ENCODE measurements at places on chromosomes 13 and 19.

GRCh38 chr19:335486-336066 is 9.0 kb downstream of the MIER2 start:
- no peak for DNase-seq

- no peak for DNase-seq
Measured at GRCh38 chr13:98216711-98217285, 39.7 kb upstream of the RNF113B start.

GRCh38 chr19:13691569-13692435 is 72.5 kb upstream of the MRI1 start:
- no peak for DNase-seq

GRCh38 chr19:48806818-48807589 is 3.8 kb downstream of the BCAT2 start:
- no peak for DNase-seq

DNA sequence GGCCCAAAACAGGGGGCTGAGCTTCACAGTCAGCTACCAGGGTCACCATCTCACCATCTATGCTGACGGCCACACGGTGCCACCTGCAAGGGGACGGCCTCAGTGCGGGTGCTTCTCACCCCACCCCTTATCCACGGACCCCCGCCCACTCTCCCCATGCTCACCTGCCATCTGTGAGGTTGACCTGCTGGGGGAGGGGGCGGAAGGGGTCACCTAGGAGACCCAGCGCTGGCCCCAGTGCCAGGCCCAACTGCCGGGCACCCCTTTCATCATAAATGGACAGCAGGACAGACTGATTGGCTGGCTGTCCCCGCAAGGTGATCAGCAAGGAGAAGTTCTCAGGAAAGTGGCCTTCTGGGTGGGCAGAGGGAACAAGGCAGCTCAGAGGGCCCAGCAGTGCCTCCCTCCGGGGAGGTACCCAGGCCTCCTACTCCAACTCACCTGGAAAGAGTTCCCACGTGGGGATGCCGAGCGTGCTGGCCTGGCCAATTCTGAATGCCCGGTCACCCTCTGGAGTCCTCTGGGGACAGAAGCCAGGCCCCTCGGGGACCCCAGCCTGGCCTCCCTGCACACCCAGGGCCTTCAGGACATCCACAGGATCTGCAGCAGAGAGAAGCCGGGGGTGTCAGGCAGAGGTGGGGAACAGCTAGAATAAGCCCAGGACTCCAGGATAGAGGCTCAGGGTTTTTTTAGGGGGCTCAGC is 4.5 kb downstream of the COL5A3 start:
- DNase-seq: no peak

DNA sequence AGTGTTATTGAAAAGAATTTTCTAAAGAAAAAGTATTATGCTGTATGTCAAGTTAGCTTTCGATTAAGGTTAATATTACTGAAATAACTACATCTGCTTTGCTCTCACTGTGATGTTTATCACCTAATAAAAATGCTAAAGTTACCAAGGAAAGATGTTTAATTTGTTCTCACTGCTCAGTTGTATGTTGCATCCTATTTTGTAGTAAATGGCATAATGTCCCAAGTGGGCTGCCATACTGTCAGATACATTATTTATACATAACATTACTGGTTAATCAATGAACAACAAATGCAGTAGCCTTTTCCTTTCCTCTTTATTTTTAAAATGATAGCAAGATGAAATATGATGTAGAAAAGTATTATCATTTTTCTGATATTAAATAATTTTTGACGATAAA is 226.3 kb upstream of the DACH1 start:
- no peak for DNase-seq

DNA sequence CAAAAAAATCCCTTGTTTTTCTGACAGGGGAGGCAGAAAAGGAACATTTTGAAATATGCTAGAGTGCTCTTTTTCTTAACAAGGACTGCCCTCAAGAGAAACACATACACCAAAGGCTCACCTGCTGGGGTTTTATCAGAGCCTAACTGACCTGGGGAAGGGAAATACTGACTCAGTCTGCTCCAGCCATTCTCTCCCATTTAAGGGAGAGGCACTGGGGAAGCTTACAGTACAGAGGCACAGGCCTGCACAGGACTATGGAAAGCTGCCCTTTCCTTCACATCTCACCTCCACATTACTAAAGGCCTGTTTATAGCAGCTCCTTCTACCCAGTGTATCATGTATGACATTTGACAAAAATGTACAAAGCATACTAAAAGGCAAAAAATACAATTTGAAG is 30.3 kb downstream of the TNFRSF19 start:
- no peak for DNase-seq

DNA sequence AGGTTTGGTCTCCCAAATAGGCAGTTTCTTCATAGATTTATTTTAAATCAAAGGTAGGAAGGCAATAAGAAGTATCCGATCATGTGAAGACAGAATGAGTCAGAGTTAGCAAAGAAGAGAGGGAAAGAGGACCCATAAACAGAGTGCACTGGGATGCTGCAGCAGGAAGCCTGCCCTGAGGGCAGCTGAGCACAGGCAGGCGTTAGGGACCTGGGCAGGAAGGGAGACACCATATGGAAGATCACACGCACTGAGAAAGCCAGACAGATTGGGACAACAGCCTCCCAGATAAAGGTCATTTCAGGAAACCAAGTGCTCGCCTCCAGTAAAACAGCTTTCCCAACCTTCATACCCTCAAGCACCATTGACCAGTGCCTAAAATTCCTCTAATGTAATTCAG is 598.0 kb downstream of the EFNB2 start:
- DNase-seq: no peak

- DNase-seq: no peak
Measured at GRCh38 chr13:33139184-33139583, 123.0 kb downstream of the KL start.

DNA sequence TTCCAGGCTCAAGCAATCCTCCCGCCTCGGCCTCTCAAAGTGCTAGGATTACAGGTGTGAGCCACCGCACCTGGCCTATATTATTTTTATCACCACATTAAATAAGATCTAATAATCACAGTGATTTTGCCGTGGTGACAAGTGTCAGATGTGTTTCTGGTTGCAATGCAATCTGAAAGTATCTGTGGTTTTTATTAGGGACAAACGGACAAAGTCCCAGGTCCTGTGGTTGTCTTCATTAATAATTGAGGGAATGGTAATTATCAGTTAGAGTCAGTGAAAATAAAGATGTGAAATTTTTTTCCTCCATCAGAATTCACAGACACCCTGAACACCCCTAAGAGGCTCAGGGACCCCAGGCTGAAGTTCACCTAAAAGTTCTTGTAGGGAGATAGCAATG is 1.3 kb upstream of the TICAM1 start:
- no peak for DNase-seq

GRCh38 chr19:58575183-58576041 is 2.3 kb upstream of the MZF1 start:
- DNase-seq: peak; percentile 86

All from CD4-positive, alpha-beta T cell treated with Interleukin-10 for 1 hour (primary cell).